Motor neuron (in vitro differentiated cells): ENCODE measurements at places on chromosomes 2 and 18.

DNA sequence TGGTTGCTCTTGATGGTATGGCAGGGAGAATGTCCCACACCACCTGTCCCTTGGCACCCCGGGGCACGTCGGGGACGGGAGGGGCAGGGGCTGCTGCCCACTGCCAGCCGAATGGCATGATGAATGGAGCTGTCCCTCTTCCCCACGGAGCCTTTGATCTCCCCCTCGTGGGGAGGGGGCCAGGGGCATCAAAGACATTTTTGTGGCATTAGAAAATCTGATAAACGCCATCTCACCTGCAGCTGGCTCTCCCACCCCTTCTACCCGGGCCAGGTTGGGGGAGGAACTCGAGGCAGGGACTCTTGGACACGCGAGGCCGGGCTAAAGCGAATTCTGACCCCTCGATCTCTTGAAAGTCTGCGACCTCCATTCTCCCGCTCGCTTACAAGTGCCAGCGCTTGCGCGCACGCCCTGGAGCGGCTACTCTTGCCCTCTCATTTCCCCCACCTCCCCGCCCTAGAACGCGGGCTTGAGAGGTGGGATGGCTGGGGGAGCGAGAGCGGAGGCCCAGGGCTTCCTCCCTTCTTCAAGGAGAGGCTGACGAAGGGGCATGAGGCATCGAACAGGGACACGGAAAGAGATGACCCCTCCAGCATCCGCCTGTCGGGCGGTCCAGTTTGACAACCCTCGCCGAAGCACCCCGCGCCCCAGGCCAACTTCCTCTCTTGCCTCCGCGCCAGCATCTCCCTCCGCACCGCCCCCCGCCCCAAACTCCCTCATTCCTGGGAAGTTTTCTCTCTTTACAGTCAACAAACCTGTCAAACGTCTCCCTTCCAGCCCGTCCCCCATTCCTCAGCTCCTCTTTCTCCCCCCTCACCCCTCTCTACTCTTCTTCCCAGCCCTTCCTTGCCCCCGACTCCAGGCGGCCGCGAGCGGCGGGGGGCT, 692 bp upstream of the WNT6 start:
- no peak for ATAC-seq

GRCh38 chr2:158464426-158465281, 7.9 kb downstream of the PKP4 start:
- peak; percentile 43 for ATAC-seq

DNA sequence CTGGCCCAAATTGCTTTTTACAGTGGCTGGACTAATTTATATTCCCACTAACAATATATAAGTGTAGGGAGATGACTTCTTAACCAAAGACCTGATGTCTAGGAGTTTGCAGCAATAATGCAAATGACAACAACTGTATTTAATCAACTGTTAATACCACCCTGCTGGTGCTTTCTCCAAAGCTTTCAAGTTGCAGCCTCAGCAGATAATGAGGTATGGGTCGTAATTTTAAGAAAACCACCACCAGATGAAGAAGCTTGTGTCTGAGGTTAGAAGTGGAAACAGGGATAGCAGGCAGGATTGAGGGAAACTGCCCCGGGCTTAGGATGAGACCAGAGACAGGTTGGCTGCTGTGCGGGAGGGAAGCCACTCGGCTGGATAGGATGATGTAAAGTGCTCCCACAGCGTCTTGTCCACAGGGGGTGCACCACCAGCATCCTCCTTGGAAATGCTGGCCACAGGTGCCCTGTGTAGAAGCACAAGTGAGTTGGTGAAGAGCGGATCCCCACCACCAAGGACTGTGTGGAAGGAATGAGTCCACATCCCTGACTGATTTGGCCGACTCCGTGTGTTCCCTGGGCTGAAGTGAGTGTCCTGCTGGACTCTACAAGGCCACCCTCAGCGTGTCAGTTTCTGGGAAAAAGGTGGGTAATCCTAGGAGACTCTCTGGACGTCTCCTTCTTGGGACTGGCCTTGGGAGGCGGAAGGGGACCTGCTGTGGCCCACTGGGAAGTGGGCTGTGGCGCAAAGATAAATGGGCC, 76.1 kb upstream of the SMAD2 start:
- ATAC-seq: no peak

DNA sequence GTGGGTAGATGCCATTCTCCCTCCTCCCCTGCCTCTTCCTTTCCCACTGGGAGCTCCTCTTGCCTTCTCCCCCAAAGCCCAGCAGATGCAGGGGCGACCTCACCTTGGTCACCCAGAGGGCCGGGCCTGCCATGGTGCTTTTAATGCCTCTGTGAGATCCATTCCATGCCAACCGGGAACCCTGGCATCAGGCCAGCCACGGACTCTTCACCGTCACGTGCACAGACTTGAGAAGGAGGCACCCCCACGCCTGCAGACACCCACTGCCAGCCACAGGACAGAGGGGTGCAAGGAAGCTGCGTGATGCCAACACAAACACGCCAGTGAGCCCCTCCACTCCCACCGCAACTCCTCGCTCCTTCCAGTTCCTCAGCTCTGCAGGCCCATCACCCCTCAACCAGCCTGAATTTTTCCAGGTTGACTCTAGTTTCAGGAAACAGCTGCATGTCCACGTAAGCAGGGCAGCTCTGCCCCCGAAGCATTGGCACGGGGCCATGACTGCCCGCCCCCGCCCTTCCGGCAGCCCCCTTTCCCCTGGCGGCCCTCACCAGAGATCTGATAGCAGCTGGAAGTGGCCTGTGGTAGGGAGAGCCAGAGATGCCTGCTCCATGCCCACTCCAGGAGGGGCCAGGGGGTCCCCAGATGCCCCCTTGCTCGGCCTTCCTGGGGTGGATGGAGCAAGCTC, 50.8 kb downstream of the DNMT3A start:
- no peak for ATAC-seq

DNA sequence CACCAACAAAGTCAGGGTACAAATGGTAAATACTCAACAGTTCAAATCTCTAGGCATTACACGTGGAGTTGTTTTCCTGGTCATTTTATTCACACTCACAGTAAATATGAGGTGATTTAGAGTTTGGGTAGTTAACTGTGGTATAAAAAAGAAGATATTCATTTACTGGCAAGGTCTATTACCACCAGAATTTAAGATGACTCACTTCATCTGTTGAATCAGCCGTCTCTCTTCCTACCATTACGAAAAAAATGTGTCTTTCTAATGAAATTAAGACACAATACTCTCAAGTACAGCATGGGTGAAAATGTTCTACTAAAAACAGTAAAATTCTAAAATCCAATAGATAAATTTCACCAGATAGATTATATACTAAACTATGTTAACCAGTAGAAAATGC, 21.0 kb upstream of the GPR75 start:
- ATAC-seq: no peak

DNA sequence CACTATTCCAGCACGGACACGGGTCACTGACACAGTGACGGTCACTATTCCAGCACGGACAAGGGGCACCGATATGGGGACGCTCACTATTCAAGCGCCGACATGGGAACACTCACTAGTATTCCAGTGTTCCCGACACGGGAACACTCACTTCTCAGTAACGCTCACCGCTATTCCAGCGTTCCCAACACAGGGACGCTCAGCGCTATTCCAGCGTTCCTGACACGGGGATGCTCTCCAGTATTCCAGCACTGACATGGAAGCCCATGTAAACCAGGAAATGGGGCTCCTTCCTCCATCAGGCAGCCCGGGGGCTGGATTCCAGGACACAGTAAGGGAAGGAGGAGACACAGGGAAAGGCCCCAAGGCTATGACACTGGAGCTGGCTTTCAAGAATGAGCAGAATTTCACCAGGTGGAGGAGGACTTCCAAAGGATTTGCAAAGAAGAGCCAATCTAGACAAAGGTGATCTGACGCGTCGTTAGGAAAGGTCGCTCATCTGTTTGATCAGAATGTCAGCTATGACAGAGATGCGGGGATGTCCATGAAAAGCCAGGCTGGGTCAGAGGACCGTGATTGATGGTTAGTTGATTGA, 196.1 kb downstream of the EIPR1 start:
- ATAC-seq: no peak

DNA sequence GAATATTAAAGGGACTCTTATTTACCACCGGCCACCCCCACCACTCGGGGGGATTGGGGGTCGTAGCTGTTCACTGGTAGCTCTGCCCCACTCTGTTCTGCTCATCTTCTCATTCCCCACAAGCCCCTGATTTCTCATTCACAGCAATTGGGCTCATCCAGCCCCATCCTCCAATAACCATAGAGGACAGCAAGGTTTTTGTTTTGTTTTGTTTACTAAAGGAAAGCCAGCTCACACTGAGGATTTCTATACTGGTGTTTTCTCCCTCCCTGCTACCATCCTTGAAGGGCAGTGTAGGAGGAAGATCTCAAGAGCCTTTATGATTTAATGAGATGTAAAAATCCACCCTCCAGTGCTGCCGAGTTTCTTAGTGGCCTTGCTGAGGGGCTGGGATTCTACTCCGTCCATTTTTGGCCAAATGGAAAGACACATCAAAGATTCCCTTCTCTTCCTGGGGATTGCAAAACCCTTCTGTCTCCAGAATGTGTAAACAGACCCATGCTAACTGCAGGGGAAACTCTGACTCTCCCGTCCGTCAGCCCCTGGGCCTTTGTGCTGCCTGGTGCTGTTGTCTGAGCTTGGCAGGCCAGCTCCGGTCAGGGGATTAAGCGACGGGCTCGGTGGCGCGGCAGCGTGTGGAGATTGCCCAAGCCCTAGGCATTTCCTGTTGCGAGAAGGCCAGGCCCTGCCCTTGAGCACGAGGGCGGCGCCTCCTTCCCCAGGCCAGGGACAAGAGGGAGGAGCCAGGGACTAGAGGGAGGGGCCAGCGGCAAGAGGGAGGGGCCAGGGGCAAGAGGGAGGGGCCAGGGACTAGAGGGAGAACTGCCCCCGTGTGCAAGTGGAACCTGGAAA, 165.0 kb downstream of the ANTXR1 start:
- peak; percentile 92 for ATAC-seq

GRCh38 chr2:205965707-205966106, 120.3 kb downstream of the INO80D start:
- no peak for ATAC-seq

DNA sequence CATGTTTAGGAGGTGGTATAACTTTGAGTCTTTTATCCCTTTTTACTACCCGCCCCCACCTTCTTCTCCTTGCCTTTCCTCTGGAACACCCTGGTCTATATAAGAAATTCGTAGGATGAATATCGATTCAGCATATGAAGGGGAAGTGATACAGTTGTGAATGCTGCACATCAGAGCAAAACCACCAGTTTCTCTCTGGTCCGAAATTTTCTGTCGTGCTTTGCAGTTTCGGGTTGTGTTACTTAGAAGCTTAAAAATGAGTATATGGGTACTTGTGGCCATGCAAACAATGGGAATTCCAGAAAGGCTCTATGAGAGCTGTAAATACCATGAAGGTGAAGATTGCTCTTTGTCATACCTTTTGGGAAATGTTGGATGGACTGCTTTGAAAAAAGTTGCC, 60.6 kb downstream of the DAW1 start:
- ATAC-seq: no peak

DNA sequence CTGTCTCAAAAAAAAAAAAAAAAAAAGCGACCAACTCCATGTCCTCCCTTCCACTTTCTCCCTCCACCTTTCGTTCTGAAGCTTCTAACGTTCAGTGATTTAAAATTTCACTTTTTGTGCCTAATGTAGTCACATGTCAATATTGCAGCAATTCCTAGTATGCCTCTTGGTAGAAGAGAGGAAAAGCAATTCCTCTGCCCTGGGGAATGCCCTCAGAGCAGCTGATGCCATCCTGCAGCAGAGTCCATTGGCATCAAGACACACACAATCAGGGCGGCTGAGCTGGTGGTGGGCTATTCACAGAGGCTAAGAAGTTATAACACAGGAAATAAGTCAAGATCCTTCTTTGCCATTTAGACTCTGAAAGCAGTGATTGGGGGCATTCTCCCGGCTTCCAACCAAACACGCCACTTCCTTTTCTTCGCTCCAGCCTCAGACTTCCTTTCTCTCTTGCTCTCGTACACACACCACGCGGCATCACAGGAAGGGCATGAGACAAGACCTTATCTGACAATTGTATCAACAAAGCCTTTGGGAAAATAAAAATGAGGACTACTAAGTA, 71.9 kb downstream of the MOGAT1 start:
- ATAC-seq: no peak

GRCh38 chr2:181305301-181306123, 151.7 kb upstream of the ITGA4 start:
- no peak for ATAC-seq

DNA sequence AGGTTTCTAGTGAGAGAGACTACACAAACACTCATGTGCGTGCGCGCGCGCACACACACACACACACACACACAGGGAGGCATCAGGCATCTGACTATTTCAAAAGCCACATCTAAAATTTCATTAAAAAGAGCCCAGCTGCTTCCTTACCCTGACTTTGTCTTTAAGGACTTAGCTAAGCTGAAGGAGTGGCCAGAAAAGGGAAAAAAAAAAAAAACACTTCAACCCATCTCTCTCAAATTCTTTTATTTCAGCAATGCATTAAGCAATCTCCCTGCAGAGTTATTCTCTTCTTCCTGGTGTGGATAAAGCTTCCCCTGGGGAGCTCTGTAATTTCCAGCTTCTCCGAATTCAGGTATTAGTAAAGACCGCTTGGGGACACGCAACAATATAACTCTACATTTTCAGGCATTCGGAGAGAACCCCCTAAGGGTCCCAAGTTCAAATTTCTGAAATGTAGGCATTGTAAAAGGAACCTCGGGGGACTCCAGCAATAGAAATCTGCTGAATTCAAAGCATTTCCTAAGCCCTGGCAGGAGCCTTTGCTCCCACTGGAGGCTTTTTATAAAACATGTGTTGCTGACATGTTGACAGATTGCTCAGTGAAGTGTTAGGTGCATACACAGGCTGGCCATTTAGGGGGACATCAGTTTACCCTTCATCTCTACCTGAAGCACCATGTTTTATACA, 67.0 kb downstream of the ZNF521 start:
- ATAC-seq: peak; percentile 67

DNA sequence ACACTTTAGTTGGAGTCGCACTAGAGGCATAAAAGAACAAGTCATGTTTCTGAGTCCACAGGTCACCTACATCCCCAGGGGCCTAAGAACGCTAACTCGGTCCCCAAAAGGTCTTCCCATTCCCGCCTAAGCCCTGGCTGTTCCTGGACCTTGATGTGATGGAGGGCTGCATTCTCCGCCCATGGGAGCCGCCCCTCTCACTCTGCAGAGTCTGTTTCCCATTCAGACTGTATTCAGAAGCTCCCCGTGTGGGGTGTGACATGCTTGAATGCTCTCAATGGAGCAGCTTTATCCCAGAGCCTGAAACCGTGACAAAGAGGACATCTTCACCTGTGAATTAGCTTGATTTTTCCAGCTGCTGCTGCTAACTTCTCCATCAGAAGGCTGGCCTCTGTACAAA, 319.0 kb upstream of the KLHL29 start:
- ATAC-seq: no peak
